ENCODE measurements at places on chromosomes 4 and X.
A peak's percentile ranks its signal among the peaks of the same experiment; 100 is the strongest.

DNA sequence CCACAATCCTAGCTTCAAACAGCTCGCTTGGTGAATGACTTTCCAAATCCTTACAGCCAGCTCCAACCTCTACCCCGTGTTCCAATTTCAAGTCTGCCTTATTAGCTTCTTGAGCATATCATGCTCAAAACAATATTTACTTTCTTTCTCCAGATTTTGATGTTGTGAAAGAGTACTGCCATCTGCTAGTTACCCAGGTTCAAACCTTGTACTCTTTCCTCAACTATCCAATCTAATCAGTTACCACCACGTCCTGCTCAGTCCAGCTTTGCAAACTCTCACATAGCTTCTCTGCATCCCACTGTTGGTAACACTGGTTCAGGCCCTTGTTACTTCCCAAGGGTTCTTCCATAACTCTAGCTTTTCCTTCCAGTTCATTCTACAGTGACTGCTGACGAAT, 179.1 kb downstream of the NR3C2 start:
- no peak for DNase-seq

GRCh38 chr4:20084488-20084887, 167.2 kb upstream of the SLIT2 start:
- no peak for DNase-seq

- no peak for DNase-seq
These were observed 13.0 kb downstream of the RAB9B start for GRCh38 chrX:103818842-103819619.

- peak; percentile 35 for DNase-seq
These were observed 17.5 kb downstream of the PALLD start for GRCh38 chr4:168514249-168514852.

DNA sequence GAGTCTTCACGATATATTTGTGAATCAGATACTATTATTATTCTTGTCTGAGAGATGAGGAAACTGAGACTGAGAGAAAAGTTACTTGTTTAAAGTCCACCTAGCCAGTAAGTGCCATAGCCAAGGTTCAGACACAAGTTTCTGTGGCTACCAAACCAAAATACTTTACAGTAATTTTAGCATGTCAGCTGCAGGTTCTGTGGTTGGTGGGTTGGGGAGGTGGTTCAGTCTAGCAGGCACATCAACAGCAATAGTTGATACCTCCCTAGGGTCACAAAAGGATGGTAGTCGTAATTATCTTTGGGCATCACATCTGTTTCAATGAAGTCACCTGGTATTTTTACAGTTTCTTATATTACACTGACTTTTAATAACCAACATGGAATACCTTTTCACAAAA, 35.6 kb upstream of the EDA2R start:
- no peak for DNase-seq

GRCh38 chr4:4299006-4299405, 9.0 kb downstream of the ZBTB49 start:
- DNase-seq = no peak

- peak; percentile 95 for DNase-seq
These were observed 2.2 kb downstream of the SPP1 start for GRCh38 chr4:87977521-87978278.

Data from foreskin melanocyte (primary cell).